ENCODE measurements at places on chromosomes 4 and X.

DNA sequence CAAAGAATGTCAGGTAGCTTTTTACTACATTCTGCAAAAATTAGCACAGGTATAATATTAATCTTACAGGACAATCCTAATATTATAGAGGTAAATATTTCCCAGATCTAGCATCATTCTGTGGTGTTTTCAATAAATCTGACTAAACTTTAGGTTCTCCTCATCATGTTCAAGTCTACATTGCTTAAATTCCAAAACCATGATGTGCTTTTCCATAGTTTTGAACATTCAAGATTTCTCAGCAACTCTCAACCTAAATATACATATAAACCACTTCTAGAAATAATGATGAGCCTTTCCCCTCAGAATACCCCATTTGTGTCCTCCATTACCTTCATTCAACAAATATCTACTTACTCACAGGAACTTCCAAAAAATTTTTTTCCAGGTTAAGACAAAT, 23.1 kb downstream of the EIF4E start:
- no peak for DNase-seq

DNA sequence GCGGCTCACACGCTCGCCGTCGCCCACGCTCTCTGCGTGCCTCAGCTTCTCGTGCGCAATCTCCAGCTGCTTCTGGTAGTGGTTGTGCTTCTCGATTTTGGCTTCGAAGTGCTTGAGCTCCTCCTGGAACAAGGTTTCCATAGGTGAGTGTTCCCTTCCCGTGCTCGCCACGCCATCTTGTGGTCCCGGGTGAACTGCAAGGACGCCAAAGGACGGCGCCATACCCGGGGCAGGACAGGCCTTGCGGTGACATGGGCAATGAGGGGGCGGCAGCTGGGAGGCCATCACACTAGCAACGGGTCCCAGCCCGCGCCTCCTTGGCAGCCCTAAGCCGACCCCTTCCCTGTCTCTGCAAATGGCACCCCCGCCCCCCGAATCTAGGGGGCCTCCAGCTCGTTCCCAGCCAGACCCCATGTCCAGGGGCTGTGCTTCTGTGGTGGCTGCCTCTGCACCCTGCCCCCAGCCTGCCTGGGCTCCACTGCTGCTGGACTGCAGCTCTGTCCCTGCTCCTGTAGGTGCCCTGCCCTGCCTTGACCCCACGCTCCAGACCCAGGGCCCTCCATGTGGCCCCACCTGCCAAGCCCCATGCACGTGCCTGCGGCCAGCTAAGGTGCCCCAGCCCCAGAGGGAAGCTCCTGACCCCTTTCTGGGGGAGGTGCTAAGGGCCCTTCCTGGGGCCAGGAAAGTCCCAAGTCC, 17.3 kb downstream of the LRPAP1 start:
- no peak for DNase-seq

DNA sequence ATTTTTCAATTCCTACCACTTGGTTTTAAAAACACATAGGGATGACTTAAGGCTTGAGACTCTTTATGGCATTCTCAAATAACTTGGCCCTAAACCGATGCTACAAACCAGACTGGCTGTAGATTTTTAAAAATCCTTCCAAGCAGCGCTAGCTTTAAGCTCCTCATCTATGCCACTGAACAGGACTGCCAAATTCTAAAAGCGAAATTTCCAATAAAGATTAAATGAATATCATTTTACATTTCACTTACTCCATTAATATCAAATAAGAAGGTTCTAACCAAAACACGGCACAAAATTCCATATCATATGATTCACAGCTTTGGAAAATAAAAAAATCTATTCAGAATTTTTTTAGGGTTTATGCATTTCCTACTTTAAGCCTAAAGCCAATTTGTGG, 134.2 kb downstream of the FANCB start:
- DNase-seq, result peak; percentile 14

GRCh38 chrX:30568136-30568535, 9.4 kb downstream of the TASL start:
- DNase-seq, result peak; percentile 45

DNA sequence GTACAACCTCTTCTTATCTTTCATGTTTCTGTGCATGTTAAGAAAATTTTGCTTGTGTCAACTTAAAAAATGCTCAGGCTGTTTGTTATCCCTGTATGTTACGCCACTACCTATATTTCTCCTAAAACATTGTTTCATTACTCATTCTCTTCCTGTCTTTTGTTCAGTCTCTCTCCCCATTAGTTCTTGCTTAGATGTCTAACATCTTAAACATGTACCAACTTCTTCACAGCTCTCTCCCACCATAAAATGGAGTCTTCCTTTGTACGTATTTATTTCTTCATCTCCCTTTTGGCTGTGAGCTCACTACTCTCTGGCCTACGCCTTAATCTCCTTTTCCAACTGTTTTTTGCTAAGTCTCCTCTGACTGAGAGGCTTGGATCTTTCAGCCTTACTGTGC, 36.4 kb downstream of the PCDH7 start:
- DNase-seq, result no peak

Data from fibroblast of mammary gland (primary cell).